ENCODE measurements at places on chromosomes 11 and 22.
A peak's percentile ranks its signal among the peaks of the same experiment; 100 is the strongest.

GRCh38 chr22:36439481-36440271, 41.8 kb downstream of the TXN2 start:
- peak; percentile 62 for ATAC-seq

GRCh38 chr11:87266751-87267150, 229.0 kb downstream of the TMEM135 start:
- ATAC-seq = no peak

DNA sequence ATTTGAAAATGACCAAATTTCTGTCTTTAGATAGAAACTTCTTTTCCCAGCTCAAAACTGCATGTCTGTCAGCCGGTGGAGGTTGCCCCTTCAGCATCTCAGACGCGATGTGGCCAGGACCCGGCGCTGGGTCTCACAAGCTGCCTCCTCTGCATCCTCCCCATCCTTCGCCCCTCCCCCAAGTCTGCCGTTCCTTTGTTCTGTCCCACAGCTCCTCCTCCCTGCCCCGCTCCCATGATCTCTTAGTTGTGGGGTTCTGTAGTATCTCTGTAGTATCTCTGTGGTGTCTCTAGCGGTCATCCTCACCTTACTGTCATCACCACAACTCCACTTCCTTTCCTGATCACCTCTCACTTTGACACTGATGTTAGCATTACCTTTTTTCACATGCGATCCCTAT, 49.9 kb downstream of the TRAF6 start:
- peak; percentile 43 for ATAC-seq

DNA sequence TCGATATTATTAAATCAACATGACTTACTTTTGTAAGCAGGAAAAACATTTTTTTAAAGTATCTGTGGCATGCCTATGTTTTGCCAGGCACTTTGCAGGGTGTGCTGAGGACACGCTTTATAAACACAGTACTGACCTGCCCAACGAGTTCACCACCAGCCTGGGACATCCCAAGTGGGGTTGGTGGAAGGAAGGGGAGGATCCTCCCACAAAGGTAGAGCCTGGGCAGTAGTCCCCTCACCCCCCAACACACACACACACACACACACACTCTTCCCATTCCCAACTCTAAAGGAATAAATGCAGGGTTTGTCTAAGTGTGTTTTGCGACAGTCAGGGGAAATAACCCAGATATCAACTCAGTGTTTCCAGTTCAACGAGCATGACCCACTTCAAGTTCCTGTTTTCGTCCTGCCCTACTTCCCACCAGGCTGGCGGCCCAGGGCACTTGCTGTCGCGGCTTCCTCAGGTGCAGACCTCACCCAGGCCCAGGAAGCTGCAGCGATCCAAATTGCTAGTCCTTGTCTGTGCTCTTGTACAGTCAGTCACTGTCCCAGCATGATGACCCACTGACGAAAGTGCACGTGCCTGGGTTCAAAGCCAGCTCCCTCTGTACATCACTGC, 3.1 kb downstream of the CERK start:
- ATAC-seq = peak; percentile 24

GRCh38 chr11:134655189-134655989, 243.3 kb upstream of the B3GAT1 start:
- no peak for ATAC-seq

- peak; percentile 41 for ATAC-seq
Measured at GRCh38 chr11:93236741-93237675, 39.2 kb upstream of the SLC36A4 start.

- ATAC-seq = no peak
Measured at GRCh38 chr11:65788821-65789220, 2.0 kb downstream of the OVOL1 start.

GRCh38 chr11:114242032-114242431, 54.2 kb upstream of the NNMT start:
- no peak for ATAC-seq

- ATAC-seq = no peak
Measured at GRCh38 chr11:68164437-68164836, 43.2 kb upstream of the CHKA start.

Measured in activated T-helper 17 cell treated with anti-CD3 and anti-CD28 coated beads, Interleukin-2, amount 50 U/mL, for 72 hours (primary cell).